Activated naive CD8-positive, alpha-beta T cell treated with anti-CD3 and anti-CD28 coated beads, Interleukin-2, amount 10 ng/mL, durations not matched to agents 7 days and 5 days (primary cell): ENCODE measurements at places on chromosomes 2 and 18. TPM values are rescaled to one million over a fixed set of nuclear protein-coding genes. Genes with fewer than 3 reads are reported as not detected.

Gene CENPA
- total RNA-seq, result 34.4 TPM

Gene MARCHF7
- 106 TPM for total RNA-seq

Gene TUBB8B
- total RNA-seq, result not detected

Gene SCN2A
- 0.06 TPM for total RNA-seq

Gene CIB4
- not detected for total RNA-seq

Gene DAW1
- not detected for total RNA-seq

Gene KDSR
- total RNA-seq, result 48.1 TPM

Gene TWIST2
- not detected for total RNA-seq

Gene SEMA4F
- 11.1 TPM for total RNA-seq

Gene LINC00305
- total RNA-seq, result not detected

Gene SMAD7
- total RNA-seq, result 30.1 TPM

Gene CAVIN2
- total RNA-seq, result not detected

Gene TYW5
- total RNA-seq, result 9.3 TPM

Gene IL36G
- not detected for total RNA-seq

Gene CNDP1
- total RNA-seq, result not detected

Gene ADGRF3
- total RNA-seq, result 5.7 TPM

Gene SULT1C4
- total RNA-seq, result not detected

Gene MAPRE3
- total RNA-seq, result 1.9 TPM

Gene ACAA2
- total RNA-seq, result 83.3 TPM

Gene IL36RN
- total RNA-seq, result not detected

Gene CPO
- not detected for total RNA-seq

Gene CCDC148
- total RNA-seq, result not detected

Gene FRZB
- total RNA-seq, result not detected

Gene MC5R
- total RNA-seq, result not detected

Gene ANKRD30B
- total RNA-seq, result not detected

Gene ST8SIA5
- not detected for total RNA-seq

Gene LYPD1
- total RNA-seq, result not detected

Gene CHRND
- not detected for total RNA-seq

Gene GPR45
- not detected for total RNA-seq

Gene ERMN
- total RNA-seq, result 3.1 TPM

Gene COPS8
- total RNA-seq, result 39.9 TPM

Gene GREB1
- 0.54 TPM for total RNA-seq
